Muscle of arm (tissue), 14 donors: ENCODE measurements at places on chromosomes 6 and 20. TPM values are rescaled to one million over a fixed set of nuclear protein-coding genes. Genes with fewer than 3 reads are reported as not detected.

SYCP2 gene
- 3.6 TPM for polyA plus RNA-seq

GTSF1L gene
- polyA plus RNA-seq: not detected

GRCh38 chr20:51372176-51372803 lies 170.2 kb downstream of the NFATC2 start:
- DNase-seq: peak; percentile 61

MAS1L gene
- not detected for polyA plus RNA-seq

DNA sequence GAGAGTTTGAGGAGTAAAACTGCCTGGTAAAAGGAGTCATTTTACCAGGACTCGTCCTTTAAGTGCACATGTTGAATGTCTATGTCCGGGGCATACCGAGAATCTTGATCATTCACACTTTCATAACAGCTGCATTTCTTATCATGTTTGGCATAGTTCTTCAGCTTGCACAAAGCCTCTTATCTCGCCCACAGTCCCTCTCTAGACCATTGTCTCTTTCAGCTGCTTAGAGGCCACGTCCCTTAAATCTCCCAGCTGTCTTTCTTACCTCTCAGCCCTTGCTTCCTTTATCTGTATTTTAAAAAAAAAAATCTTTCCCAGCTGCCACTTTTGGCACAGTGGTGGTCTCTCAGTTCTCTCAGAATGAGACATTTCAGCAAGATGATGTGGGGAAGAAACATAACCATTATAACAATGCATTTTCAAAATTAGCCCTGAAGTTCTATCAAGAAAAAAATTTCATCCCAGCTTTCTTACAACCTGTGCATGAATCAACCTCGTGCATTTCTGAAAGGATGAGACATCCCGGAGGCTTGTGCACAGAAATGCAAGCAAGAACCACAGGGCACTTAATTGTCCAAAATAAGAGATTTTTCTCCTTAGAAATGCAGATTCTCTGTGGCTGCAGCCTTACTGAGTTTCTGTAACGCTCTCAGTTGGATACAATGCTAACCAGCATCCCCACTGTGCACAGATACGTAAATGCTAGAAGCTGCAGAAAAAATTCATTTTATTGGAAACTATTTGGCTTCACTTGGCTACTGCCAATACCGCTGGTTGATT lies 24.2 kb downstream of the RBM24 start:
- DNase-seq: no peak
